Mucosa of gallbladder (tissue), 1 donor: ENCODE measurements at places on chromosomes 2 and 18.

GRCh38 chr18:429030-429429 lies 71.5 kb downstream of the COLEC12 start:
- no peak for DNase-seq

- DNase-seq = no peak
Observed at GRCh38 chr18:71707400-71707799, 836.7 kb downstream of the CBLN2 start.

GRCh38 chr2:19120181-19120580 lies 238.2 kb downstream of the OSR1 start:
- no peak for DNase-seq

- no peak for DNase-seq
Observed at GRCh38 chr18:3110034-3110752, 97.2 kb upstream of the LPIN2 start.

DNA sequence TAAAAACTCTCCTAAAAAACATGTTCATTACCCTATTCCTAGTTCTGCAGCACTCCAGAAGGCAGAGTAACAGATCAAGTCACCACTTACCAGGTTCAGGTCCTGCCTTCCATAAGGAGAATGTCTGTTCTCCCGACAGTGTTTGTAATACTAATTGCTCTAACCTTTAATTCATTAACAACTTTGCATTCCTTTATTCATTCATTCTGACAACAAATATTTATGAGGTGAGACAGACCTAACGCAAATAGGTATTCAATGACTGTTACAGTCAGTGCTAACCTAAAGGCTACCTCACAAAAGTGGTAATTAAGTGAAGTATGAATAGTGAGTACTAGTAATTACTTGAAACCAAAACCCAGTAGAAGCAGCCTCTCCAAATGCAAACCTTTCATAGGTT lies 224.0 kb downstream of the AFF3 start:
- DNase-seq = no peak

DNA sequence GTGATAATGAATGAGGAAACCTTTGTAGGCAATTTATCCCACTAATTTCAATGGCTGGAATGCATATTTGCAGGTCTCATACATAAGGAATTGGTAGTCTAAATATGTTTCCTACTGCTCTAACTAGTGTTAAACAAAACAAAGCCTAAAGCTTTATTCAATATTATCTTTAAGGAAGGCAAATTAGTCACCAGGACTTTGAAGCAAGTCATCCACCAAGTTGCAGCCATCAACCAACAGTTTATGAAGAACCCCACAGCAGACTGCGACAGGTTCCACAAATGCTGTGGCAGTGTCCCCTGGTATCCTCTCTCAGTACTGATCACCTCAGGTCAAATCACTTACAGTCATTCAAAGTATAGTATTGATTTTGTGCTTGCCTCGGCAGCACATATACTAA lies 181.5 kb upstream of the ZFP36L2 start:
- DNase-seq = no peak

GRCh38 chr2:24515831-24516230 lies 24.8 kb downstream of the NCOA1 start:
- DNase-seq = no peak

GRCh38 chr2:3242747-3243369 lies 134.8 kb downstream of the EIPR1 start:
- no peak for DNase-seq

DNA sequence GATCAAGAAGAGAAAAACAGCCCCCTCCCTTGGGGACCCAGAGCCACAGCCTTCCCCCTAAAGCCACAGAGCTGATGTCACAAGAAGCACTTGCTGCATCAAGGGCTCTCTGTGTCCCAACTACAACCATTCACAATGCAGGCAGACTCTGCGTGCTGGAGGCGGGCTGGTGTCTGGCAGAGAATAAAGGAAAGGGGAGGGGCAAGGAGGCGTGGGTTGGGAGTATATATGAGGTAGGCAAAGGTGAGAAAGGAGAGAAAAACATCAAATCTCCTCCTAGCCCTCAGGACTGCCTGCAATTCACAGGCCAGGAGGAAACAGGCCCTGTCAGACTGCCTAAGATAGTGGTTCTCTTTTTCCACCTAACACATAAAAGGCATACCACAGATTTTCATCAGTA lies 48.8 kb upstream of the IHH start:
- no peak for DNase-seq

GRCh38 chr2:133438848-133439564 lies 129.3 kb downstream of the NCKAP5 start:
- no peak for DNase-seq

- no peak for DNase-seq
Observed at GRCh38 chr2:36801088-36801487, 104.6 kb downstream of the VIT start.

GRCh38 chr2:46983065-46983801 lies 67.6 kb upstream of the MCFD2 start:
- DNase-seq = no peak

DNA sequence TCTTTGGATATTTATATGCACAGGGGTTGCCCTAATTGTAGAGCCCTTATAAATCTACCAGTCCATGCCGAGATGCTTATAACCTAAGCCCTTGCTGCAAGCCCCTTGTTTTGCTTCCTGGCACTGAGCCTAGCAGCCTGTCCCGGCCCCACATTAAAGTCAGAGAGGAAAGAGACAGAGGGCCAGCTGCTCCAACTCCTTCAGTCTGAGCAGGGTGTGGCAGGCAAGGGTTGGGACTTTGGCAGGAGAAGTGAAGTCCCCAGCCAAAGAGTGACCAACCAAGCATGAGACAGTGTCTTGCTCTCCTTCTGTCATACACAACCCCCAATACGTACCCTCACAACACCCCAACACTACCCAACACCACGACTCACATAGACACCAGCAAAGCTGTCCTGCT lies 54.7 kb upstream of the FZD7 start:
- DNase-seq = no peak

- no peak for DNase-seq
Observed at GRCh38 chr2:68837861-68838341, 33.3 kb downstream of the BMP10 start.

DNA sequence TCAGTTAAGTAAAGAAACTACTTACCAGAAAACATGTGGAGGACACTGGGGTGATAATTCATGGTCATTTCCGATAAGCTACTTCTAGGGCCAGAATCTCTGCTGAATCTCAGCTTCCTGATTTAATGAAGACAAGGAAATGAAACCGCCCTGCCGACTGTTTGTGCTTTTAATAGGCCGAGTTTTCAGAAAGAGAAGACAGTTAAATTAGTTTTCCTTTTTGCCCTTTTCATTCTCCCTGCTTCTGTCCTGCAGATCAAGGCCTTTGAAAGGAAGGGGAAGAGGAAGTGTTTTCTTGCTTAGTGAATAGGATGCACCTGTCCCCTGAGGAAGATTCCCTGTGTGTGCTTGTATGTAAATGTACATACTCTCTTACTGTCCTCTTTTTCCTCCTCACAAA lies 126.6 kb downstream of the SH3RF3 start:
- no peak for DNase-seq

GRCh38 chr18:28781616-28782362 lies 604.9 kb upstream of the CDH2 start:
- DNase-seq = no peak

- no peak for DNase-seq
Observed at GRCh38 chr2:162037028-162037795, 36.8 kb downstream of the DPP4 start.

- DNase-seq = no peak
Observed at GRCh38 chr18:34223164-34223892, 1.4 kb downstream of the NOL4 start.

- no peak for DNase-seq
Observed at GRCh38 chr2:41321351-41321750, 726.5 kb upstream of the PKDCC start.

DNA sequence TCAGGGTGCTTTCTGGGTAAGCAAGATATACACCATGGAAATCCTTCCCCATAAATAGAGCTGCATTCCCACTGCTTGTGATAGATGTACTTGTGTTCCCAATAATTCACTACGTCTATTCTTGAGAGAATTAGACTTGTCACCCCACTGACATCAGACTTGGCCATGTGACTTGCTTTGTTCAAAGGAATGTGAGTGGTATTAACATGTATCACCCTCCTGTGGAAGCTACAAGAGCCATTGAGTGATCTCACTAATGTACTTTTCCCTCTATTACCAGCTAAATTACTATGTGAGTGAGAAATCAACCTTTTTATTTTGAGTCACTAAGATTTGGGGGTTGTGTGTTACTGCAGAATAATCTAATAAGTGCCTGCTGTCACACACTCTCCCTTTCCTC lies 176.0 kb downstream of the CCDC178 start:
- no peak for DNase-seq

- DNase-seq = no peak
Observed at GRCh38 chr2:129469389-129469788, 510.1 kb upstream of the RAB6C start.

- no peak for DNase-seq
Observed at GRCh38 chr2:11870584-11870983, 124.2 kb downstream of the LPIN1 start.

DNA sequence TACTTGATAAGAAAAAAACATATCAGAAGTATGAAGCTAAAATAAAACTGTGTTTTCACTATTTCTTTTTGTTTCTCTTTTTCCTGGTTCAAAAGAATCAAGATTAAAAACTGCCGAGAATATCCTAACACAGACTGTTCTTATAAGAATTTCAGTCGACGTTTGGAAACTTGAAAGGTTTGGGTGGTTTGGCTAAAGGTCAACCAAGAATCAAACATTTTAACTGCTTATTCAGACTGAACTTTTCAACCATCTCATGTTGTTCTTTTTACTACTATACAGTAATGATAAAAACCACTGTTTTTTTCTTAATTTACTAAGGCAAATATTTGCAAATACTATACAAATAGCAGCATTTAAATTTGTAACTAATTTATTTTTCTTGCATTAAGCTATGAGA lies 308.5 kb upstream of the TFPI start:
- DNase-seq = no peak

DNA sequence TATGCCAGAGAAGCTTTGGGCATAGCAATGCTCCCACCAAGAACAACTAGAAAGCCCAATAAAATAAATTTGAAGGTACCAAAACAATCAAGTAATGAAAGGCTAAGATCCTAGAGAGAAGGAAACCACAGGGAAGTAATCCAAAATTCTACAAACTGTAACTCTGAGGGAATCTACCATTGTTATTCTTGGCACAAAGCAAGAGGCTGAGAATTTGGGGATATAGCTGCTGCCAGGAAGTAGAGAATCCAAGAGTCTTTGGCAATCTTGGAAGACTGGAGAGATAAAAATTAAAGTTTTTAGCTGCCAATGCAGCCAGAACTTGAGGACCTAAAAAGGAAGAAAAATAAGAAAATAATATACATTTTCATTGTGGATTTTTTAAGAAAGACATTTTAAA lies 68.5 kb downstream of the PIGN start:
- DNase-seq = no peak

GRCh38 chr18:11155034-11155759 lies 5.8 kb upstream of the PIEZO2 start:
- DNase-seq = no peak

- DNase-seq = no peak
Observed at GRCh38 chr18:32771169-32771751, 1.6 kb downstream of the KLHL14 start.

DNA sequence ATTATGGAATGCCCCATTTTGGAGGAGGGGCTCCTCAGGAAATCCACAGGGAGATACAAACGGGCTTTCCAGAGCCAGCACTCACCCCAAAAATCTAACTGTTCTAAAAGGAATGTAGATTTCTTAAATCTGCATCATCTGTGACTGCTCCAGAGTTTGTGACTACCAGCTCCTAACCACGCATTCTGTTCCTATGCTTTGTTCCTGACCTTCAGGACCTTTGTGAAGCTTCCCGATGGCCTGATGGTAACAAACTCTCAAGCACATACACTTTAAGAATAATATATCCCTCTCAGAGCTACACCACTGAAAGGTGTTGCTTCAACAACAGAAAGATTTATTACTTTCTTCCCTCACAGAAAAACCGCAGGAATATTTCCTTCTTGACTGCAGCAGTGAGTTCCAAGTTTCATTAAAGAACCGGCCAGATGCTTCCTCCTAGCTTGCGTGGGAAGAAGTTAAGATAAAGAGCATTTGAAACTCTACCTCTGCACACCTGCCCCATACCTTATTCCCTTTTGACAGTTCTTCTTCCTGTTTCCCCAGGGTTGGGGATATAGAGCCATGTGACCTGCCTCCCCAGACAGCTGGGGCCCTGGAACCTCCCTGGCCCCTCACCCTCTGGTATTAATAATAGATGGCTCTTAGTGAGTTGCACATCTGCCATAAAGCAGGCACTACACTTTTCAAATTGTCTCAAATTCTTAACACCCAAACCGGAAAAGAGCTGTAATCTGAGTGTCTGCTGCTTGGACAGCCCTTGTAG lies 40.2 kb upstream of the EML4 start:
- DNase-seq = no peak

DNA sequence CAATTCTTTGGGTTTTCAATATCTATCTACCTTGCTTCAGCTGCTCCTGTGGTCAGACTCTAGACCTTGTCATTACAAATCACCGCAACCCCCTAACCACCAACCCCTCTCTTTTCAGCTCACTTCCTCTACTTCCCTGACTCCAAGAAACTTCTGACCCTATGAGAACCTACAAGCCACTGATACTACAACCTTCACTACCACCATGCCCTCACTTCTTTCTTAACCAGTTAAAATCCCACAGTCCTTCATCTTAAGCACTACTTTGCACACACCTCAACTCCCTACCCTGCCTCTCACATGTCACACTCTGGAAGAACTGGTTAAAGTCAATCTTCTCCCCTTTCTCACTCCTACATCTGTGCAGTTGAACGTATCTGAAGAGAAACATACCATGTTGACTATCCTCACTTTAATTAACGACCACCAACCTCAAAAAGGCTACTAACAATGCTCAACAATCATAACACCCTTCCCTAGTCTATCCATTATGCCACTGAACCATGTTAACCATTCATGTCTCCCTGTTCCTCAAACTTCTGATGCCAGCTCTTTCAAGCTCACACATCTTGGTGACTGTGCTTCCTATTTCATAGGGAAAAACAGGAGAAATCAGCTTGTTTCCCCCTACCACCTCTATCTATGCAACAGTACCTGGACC lies 12.6 kb downstream of the EIF2AK3 start:
- DNase-seq = no peak
